ENCODE measurements at places on chromosomes 4 and X. TPM values are rescaled to one million over a fixed set of nuclear protein-coding genes. Genes with fewer than 3 reads are reported as not detected.

Gene POF1B
- total RNA-seq, result 0.05 TPM

Gene CHRNA9
- not detected for total RNA-seq

Gene ARHGAP24
- not detected for total RNA-seq

Gene MAGEC2
- total RNA-seq, result not detected

DNA sequence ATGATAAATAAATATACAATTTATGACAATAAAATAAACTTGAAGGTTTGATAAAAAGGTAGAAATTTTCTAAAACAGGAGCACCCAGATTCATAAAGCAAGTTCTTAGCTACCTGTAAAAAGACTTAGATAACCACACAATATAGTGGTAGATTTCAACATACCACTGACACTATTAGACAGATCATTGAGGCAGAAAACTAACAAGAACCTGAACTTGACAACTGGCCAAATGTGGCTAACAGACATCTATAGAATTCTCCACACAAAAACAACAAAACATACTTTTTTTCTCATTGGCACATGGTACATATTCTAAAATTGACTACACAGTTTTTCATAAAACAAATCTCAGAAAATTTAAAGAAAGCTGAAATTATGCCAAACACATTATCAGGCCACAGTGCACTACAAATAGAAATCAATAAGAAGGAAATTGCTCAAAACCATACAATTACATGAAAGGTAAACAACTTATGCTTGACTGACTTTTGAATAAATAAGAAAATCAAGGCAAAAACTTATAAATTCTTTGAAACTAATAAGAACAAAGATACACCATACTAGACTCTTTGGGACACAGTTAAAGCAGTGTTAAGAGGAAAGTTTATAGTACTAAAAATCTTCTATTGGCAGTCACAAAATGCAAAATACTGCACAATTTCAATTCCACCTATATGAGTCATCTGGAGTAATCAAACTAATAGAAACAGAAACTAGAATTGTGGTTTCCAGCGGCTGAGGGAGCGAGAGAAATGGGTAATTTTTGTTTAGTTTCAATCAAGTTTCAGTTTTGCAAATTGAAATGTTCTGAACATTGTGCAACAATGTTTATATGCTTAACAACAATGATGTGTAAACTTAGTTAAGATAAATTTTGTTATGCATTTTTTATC lies 925.6 kb downstream of the SH3BGRL start:
- no peaks in the 10 kb centered on the region for H3K27me3 ChIP-seq
- no peaks in the 10 kb centered on the region for H3K36me3 ChIP-seq
- no peak overlapping the region for H3K4me3 ChIP-seq

GRCh38 chr4:162274354-162274753 lies 110.6 kb upstream of the FSTL5 start:
- H3K27me3 ChIP-seq, result no peaks in the 10 kb centered on the region
- no peak for DNase-seq
- no peaks in the 10 kb centered on the region for H3K36me3 ChIP-seq
- H3K4me3 ChIP-seq, result no peak overlapping the region
- no peak overlapping the region for H3K27ac ChIP-seq

DNA sequence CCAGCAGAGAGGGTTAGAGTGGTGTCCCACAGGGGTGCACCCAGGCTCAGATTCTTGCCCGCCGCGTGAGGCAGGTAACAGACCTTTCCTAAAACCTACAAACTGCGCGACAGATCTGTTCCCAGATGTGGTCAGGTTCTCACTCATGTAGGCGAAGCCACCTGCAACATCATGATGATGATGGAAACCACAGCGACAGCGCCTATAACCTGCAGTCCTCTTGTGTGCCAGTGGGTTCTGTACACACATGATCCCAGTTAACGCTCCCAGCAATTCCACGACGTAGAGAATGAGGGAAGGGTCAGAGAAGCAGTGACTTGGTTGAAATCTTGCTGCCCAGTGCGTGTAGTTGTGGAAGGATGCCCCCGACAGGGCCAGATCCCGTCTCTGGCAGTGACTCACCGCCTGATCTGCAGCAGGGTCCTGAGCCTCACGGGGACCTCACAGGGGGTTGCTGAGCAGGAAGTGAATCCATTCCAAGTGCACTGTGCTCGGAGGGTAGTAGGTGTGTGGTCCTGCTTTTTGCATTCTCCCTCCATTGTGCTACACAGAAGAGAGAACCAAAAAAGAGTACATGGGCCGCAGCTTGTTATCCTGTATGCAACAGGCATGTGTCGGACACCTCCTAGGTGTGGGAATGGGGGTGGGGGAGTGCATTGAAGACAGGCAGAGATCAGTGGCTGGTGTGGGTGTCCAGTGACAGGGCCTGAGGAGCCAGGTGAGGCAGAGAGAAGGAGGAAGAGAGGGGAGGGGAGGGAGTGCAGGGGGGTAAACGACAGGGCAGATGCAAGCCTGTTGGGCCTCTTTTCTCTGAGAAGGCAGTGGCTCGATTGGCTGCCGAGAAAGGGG lies 66.6 kb downstream of the MTMR1 start:
- no peak for DNase-seq
- H3K4me3 ChIP-seq, result no peak overlapping the region
- no peaks in the 10 kb centered on the region for H3K27me3 ChIP-seq
- H3K27ac ChIP-seq, result no peak overlapping the region
- no peaks in the 10 kb centered on the region for H3K4me1 ChIP-seq

DNA sequence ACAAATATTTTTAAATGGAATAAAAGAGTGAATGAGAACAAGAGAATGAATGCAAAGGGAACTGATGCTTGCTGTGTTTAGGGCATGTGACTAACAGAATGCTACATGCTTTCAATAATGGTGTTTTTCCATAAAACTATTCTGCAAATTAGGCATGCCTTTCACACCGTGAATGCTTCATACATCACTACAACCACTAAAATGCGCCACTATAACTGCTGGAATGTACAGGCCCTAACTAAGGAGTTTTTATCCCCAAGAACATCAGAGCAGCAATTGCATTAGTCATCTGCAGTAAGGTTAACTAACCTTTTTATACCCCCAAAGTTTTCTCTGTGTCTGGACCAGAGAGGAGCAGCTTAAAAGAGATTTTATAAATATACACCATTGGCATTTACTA lies 190.4 kb downstream of the ARAP2 start:
- H3K4me1 ChIP-seq, result no peaks in the 10 kb centered on the region
- H3K27me3 ChIP-seq, result no peaks in the 10 kb centered on the region
- no peak overlapping the region for H3K27ac ChIP-seq
- DNase-seq, result no peak

GRCh38 chrX:118171356-118171755 lies 54.7 kb upstream of the KLHL13 start:
- DNase-seq, result no peak
- no peak overlapping the region for H3K27ac ChIP-seq
- H3K4me1 ChIP-seq, result no peaks in the 10 kb centered on the region
- H3K36me3 ChIP-seq, result no peaks in the 10 kb centered on the region
- no peaks in the 10 kb centered on the region for H3K27me3 ChIP-seq
- no peak overlapping the region for H3K4me3 ChIP-seq

GRCh38 chr4:168674077-168674747 lies 177.4 kb downstream of the PALLD start:
- H3K27me3 ChIP-seq, result no peaks in the 10 kb centered on the region
- no peaks in the 10 kb centered on the region for H3K4me1 ChIP-seq
- DNase-seq, result no peak
- H3K36me3 ChIP-seq, result no peaks in the 10 kb centered on the region
- H3K4me3 ChIP-seq, result no peak overlapping the region

DNA sequence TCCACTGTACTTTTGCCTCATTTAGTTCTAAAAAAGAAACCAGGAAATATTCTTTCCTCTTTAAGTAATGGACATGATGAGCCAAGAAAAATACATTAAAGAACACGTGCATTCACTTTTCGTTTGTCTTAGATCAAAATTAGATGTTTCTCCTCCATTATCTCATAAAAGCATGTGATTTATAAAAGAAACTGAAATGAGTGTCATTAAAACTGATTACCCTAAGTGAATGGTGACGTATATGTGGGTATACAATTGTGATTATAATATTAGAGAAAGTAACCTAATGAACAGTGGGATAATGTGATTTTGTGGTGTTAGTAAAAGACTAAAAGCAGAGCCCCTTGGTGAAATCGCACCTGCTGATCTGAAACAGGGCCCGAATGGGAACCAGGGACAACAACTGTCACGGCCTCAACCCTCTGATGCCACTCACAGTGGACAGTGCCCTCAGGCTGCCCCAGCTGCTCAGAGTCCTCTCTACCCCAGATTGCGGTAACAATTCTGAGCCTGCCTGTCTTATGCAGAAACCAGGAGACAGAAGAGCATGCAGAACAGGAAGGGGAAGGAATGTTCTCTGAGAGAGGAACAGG lies 25.7 kb upstream of the HS6ST2 start:
- H3K36me3 ChIP-seq, result no peaks in the 10 kb centered on the region
- DNase-seq, result no peak
- no peaks in the 10 kb centered on the region for H3K4me1 ChIP-seq
- no peak overlapping the region for H3K27ac ChIP-seq

DNA sequence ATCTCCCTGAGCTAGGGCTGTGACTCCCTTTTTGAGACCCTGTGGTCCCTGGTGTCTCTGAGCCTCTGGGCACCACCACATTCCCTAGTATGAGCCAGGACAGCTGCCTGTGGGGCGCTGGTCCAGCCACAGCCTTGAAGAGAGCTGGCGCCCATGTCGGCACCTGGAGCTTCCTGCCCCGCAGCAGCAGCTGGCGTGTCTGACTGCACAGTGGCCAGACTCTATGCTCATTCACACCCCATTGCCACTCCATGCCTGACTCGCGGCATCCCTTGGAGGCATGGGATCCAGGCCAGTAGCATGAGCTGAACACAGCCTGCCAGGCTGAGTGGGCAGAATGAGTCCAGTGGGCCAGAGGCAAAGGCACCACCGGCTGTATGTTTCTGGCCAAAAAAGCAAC lies 8.3 kb upstream of the SPP1 start:
- no peaks in the 10 kb centered on the region for H3K36me3 ChIP-seq
- no peaks in the 10 kb centered on the region for H3K4me1 ChIP-seq
- H3K27ac ChIP-seq, result no peak overlapping the region
- no peak overlapping the region for H3K4me3 ChIP-seq
- DNase-seq, result no peak

DNA sequence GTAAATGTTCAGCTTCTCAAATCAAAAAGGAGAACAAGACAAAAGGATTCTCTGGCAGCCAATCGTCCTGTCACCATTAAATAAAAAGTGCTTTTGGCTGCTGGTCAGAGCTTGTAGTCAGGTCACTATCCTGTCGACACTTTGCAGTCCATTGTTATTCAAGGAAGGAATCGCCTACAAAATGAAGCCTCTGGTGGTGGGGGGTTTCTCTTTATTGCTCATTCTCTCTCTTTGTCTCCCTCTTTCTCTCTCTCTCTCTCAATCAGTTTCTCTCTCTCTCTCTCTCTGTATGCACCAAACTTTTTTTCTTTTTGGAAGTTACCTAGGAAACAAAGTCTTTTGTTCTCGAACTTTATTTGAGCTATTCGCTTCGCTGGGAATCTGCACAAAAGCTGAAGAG lies 17.6 kb upstream of the SCML1 start:
- H3K4me3 ChIP-seq, result no peak overlapping the region
- H3K4me1 ChIP-seq, result no peaks in the 10 kb centered on the region
- no peaks in the 10 kb centered on the region for H3K36me3 ChIP-seq
- H3K27ac ChIP-seq, result no peak overlapping the region
- no peak for DNase-seq

GRCh38 chr4:149595500-149595899 lies 220.1 kb downstream of the IQCM start:
- no peak overlapping the region for H3K4me3 ChIP-seq
- peaks cover 1% of the 10 kb centered on the region for H3K36me3 ChIP-seq
- no peaks in the 10 kb centered on the region for H3K27me3 ChIP-seq
- no peaks in the 10 kb centered on the region for H3K4me1 ChIP-seq
- DNase-seq, result no peak

- no peak for DNase-seq
- H3K27me3 ChIP-seq, result no peaks in the 10 kb centered on the region
- H3K27ac ChIP-seq, result no peak overlapping the region
- H3K36me3 ChIP-seq, result no peaks in the 10 kb centered on the region
- no peak overlapping the region for H3K4me3 ChIP-seq
These were observed 365.1 kb downstream of the MAGEB5 start for GRCh38 chrX:26581091-26581490.

- H3K4me1 ChIP-seq, result no peaks in the 10 kb centered on the region
- H3K27ac ChIP-seq, result no peak overlapping the region
- H3K36me3 ChIP-seq, result no peaks in the 10 kb centered on the region
- DNase-seq, result no peak
These were observed 104.3 kb downstream of the USP46 start for GRCh38 chr4:52554612-52555355.

DNA sequence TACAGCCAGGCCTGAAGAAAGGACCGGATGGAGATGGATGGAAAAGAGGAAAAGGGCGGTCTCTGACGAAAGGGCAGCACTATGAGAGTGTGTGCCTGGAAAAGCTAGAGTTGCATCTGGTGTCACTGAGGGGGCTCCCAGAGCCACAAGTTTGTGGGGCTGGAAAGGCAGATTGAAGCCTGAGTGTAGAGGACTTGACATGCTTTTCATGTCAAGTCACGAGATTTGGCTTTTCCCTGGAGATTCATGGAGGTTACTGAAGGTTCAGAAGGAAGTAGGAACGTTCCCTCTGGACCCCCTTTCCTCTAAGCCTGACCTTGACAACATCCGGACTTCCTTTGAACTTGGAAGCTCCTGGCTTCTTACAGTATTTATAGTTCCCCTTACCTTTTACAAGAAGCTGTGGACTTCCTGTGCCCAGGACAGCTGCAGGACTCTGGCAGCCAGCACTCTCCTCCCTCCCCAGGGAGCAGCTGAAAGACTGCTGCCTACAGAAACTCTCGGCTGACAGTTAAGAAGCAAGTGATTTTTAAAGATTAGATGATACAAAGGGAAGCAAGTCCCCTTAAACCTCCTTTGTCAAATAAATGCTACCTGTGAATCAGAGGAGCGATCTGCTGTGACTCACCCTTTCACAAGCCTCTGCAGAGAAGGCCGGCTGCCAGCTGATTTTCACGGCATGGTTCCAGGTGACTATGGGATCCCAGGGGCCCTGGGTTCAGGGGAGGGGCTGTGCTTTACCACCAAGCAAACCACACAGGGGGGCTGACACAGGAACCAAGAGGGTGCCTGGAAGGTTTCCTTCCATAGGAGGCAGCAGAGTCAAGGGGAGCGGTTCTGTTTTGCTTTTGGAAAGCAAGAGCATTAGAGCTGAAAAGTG lies 72.9 kb upstream of the STIM2 start:
- H3K4me1 ChIP-seq, result peaks cover 6% of the 10 kb centered on the region
- no peak overlapping the region for H3K4me3 ChIP-seq
- no peaks in the 10 kb centered on the region for H3K36me3 ChIP-seq
- no peak for DNase-seq
- H3K27ac ChIP-seq, result no peak overlapping the region
- H3K27me3 ChIP-seq, result peaks cover 4% of the 10 kb centered on the region

DNA sequence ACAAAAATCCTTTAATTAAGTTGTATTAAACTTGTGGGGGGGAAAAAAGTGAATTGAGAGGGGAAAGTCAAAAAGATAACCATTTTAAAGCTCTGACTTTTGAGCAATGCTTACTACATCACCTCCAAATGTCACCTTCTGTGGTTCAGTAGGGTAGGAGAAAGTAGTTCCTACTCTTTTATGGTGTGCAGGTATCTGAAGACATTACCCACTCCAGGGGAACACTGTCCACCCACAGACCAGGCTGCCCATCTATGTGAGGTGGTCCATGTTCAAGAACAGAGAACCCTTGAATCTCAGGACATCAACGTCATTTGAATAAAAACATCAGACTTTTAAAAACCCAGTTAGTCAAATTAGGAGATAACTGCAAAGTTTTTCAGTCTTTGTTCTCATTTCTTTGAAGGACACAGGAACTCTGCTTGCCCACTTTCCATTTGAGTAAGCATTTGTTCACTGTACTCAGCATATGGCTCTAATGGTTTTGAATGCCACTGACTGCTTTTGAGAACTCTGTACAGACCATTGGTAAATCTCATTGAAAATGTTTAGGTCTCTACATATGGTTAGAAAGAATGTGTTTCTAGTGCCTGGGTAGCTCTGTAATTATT lies 18.4 kb downstream of the NMU start:
- no peaks in the 10 kb centered on the region for H3K27me3 ChIP-seq
- DNase-seq, result no peak
- H3K27ac ChIP-seq, result no peak overlapping the region
- no peaks in the 10 kb centered on the region for H3K36me3 ChIP-seq
- H3K4me1 ChIP-seq, result no peaks in the 10 kb centered on the region

Data from activated T-helper 1 cell treated with anti-CD3 and anti-CD28 coated beads, Interleukin-12 subunit alpha, Interleukin-12 subunit beta, Interleukin-2, Interleukin-4 antibody, amounts not matched to agents 30 ng/mL and 10 ng/mL and 1 ng/mL, durations not matched to agents 14 hours and 24 hours and 36 hours (primary cell).